Motor neuron (in vitro differentiated cells): ENCODE measurements at places on chromosomes 3 and 15. TPM values are rescaled to one million over a fixed set of nuclear protein-coding genes. Genes with fewer than 3 reads are reported as not detected.

- ATAC-seq: no peak
Observed at GRCh38 chr3:140748-141330, 55.7 kb upstream of the CHL1 start.

DNA sequence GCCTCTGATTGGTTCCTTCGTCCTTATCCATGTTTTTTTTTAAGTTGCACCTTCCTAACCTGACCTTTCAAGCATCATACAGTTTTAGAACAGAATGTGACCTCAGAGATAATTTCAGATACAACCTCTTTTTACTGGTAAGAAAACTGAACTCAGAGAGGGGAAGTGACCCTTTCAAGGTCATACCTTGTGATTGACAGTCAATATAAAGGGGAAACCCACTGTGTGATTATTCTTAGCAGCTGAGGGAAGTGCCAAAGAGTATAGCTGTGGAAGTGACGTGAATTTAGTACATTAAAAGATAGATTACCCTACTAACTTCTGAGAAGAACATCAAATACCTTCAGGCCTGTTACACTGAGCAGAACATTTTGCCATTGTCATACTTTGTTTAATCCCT, 319.4 kb downstream of the NEK10 start:
- no peak for ATAC-seq

DNA sequence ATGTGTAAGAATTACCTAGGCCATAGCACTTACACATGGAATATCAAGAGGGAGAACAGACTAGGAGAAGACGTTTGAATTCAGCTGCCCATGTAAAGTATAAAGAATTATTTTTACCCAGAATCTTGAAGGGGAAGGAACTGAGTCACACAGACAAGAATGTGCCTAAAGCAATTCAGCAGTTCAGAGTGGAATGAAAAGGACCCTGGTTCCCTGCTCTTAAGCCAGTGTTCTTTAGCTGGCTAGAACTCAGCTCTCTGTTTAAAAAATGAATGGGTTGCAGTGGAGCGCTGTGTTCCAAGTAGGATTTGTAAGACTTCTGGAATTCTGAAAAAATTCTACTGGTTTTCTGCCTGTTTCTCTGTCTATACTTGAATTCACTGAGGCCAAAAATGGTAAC, 440.2 kb downstream of the LPP start:
- ATAC-seq: no peak

DNA sequence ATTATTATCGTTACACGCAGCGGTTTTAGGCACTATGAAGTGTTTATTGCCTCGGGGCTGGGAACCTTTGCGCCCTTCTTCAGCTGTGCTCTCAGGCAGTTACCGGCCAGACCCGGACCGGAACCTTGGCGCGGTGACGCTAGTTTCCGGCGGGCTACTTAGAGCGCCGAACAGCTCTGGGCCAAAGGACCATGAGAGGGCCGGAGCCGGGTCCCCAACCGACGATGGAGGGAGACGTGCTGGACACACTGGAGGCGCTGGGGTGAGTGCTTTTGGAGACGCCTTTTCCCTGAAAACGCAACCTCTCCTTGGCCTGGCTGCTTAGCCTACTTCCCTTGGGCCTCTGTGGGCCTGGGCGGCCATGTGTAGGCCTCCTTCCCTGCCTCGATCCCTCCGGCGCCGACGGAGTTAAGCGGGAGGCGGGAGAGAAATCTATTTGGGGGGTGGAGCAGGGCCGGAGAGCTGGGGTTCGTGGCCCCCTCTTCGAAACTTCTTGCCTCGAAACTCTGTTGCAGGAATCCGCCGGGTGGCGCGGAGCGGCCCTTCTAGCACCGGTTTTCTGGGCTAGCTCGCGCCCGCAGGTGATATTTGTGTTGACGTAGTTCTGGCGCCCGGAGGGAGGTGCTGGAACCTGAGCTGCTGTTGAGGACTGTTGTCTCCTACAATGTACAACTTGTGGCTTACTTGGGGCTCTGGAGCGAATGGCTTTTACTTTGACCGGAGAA, at the start of gene FAM98B:
TSS of gene FAM98B (plus strand) at position 157 of the 725 bp plus-strand sequence. CDS start at position 192, 35 bp downstream.
- ATAC-seq: peak; percentile 94

The HAPLN3 gene
- 0.16 and 0.69 TPM in 2 replicates for total RNA-seq

DNA sequence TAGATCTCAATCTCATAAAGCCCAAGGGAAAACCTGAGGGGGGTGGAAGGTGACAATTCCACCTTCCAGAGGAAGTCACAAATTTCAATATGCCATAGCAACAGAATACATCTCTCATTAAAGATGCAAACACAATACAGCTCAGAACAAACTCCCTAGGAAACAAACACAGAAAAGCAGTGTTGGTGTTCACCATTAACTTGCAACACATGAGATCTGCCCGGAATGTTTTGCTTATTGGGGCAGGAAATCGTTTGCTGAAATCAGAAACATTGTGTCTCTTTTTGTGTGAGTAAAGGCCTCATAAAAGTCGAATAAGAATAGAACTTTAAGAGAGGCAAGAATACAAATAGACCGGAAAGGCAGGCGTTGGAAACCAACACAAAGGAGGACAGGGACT, 5.8 kb upstream of the RYR3 start:
- peak; percentile 47 for ATAC-seq

GRCh38 chr15:98923171-98923570, 84.4 kb downstream of the PGPEP1L start:
- ATAC-seq: no peak

DNA sequence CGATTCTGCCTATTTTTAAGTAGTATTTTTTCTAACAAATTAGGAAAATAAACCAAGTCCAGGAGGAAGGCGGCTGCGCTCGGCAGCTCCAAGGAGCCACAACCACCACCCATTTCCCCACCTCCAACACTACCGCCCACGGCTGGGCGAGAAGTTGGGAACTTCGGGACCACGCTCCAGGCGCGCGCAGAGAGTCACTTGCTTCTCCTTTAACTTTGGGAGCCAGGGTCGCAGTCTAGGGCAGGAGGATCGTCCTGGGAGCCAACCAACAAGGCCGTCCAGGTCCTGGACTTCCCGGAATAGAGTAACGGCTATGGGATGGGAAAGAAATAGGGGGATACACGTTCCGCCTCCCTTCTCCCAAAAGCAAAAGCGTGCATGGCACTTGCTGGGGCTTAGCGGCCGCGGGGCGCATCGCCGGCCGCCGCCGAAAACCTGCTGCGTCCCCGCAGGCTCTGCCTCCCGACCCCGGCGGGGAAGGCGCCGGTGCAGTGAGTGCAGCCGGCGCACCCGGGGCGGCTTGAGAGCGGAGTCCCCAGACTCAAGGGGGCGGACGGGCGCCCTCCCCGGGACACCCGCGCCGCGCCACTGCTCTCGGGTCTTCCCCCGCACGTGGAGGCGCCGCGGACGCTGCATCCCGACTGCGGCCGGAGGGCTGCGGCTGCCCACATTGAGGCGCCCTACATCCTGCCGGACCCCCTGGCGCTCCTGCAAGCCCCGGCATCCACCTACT, 699 bp downstream of the MEGF11 start:
- ATAC-seq: peak; percentile 24

The CHRM5 gene
- total RNA-seq: 0.90 and 1.1 TPM in 2 replicates

- no peak for ATAC-seq
Observed at GRCh38 chr3:197021231-197021630, 8.4 kb downstream of the MELTF start.

The AQP9 gene
- 0.20 TPM in 1 of 2 replicates, not detected in the other for total RNA-seq

The APOD gene
- 1.8 and 8.8 TPM in 2 replicates for total RNA-seq

DNA sequence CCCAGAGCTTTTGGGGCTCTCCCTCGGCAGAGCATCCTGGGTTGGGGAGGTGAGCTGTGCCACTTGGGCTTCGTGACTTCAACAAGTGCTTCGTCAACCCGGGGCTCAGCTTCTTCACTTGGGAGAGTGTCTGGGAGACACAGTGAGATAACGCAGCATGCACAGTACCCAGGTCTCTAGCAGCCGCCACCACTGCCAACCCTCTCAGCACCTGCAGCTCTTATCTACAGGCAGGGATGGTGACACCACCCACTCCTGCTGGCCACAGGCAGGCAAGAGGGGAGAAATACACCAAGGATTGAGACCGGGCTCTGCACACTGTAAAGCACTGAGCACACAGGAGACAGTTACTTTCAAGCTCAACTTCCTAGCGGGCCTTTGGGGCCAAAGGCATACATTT, 11.6 kb downstream of the TKT start:
- no peak for ATAC-seq
